ENCODE measurements at places on chromosomes 2 and 18.

GRCh38 chr2:179129574-179130238 lies 79.8 kb upstream of the CCDC141 start:
- DNase-seq = peak; percentile 5

- peak; percentile 32 for DNase-seq
These were observed 41.7 kb upstream of the MALL start for GRCh38 chr2:110157153-110157793.

- no peak for DNase-seq
These were observed 103.7 kb downstream of the HS6ST1 start for GRCh38 chr2:128214866-128215460.

GRCh38 chr2:204012072-204012653 lies 75.6 kb downstream of the ICOS start:
- DNase-seq = no peak

GRCh38 chr18:78605255-78605654 lies 374.4 kb upstream of the SALL3 start:
- no peak for DNase-seq
